ENCODE measurements at places on chromosomes 11 and 22.

DNA sequence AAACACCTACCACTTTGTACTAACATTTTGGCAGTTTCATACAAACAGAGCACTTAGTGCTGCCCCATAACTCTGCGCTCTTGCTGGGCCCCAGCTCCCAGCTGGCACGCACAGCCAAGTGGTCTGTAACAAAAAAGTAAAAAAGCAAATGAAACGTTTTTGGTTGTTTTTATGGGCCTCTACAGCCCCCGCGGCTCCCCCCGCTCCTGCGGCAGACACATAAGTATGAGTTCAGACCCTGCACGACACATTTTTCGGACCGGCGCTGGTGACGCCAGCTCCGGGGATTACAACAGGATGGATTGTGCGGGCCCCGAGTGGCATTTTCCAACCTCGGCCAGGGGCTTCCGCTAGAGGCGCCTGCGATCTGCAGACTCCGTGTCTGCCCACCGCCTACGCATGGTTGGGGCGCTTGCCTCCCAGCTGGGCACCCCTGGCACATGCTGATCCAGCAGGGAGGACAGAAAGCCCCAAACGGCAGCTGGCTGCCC is 418.2 kb downstream of the SOX6 start:
- H3K36me3 ChIP-seq = no peaks in the 10 kb centered on the region
- H3K4me3 ChIP-seq = no peak overlapping the region
- H3K4me1 ChIP-seq = no peaks in the 10 kb centered on the region
- H3K27me3 ChIP-seq = no peaks in the 10 kb centered on the region
- DNase-seq = no peak

- no peaks in the 10 kb centered on the region for H3K36me3 ChIP-seq
- H3K4me3 ChIP-seq = no peak overlapping the region
- peaks cover 24% of the 10 kb centered on the region for H3K4me1 ChIP-seq
- no peaks in the 10 kb centered on the region for H3K27me3 ChIP-seq
- H3K27ac ChIP-seq = peak overlapping the region; percentile 80
Measured at GRCh38 chr11:34809191-34810106, 106.7 kb downstream of the APIP start.

DNA sequence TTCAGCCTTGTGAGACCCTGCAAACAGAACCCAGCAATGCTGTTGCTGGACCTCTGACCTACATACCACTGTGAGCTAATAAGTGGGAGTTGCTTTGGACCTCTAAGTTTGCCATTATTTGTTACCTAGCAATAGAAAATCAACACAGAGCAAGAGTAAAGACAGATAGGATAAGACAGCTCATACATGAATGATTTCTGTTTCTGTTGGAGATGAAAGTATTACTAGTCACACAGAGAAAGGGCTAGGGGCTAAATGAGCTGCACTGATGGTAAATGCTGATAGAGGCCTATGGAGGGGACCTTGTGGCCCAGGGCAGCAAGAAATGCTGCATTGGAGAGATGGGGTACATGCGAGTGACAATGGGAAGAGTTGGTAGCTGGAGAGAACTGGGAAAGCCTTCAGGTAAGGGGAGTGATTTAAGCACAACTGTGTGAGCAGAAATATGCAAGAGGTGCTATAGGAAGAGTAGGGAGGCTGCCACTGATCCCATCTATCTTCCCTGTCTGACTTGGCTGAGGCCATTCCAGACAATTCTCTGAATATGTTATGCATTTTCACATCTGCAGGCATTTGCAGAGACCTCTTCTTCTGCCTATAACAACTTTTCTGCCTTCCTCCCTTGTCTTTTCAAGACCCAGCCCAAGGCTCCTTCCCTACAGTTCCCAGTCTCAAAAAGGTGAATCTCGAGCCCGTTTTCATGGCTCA is 46.1 kb upstream of the SYN3 start:
- no peaks in the 10 kb centered on the region for H3K36me3 ChIP-seq
- DNase-seq = no peak
- H3K27me3 ChIP-seq = no peaks in the 10 kb centered on the region
- no peaks in the 10 kb centered on the region for H3K4me1 ChIP-seq
- no peak overlapping the region for H3K27ac ChIP-seq
- no peak overlapping the region for H3K4me3 ChIP-seq

GRCh38 chr22:29810216-29810615 is 27.9 kb downstream of the ASCC2 start:
- no peak for DNase-seq
- H3K4me3 ChIP-seq = no peak overlapping the region
- no peak overlapping the region for H3K27ac ChIP-seq
- H3K36me3 ChIP-seq = peaks cover 16% of the 10 kb centered on the region
- no peaks in the 10 kb centered on the region for H3K4me1 ChIP-seq

- H3K27ac ChIP-seq = no peak overlapping the region
- no peak for DNase-seq
- no peak overlapping the region for H3K4me3 ChIP-seq
- H3K4me1 ChIP-seq = peaks cover 17% of the 10 kb centered on the region
- H3K27me3 ChIP-seq = no peaks in the 10 kb centered on the region
Measured at GRCh38 chr11:46339816-46340215, 7.4 kb upstream of the DGKZ start.

DNA sequence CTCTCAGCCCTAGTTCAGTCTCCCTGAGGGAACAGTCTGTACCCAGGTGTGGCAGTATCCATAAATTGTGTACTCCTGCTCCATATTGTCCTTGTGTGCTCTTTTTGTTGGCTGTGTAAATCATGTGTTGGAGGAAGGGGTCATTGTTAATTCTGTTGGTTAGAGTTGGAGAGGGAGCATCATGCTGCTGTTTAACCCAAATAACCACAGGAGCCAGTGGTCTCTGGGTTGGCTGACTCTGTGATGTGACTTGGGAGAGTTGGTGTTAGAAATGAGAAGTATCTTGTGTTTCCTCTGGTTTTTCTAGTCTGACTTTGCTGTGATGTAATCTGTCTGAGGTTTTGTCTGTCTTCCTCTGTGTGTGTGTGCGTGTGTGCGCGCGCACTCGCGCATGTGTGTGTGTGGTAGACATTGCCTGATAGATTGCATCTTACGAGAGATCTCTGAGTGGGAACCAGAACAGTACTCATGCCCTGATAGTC is 30.5 kb downstream of the CTNND1 start:
- H3K27ac ChIP-seq = peak overlapping the region; percentile 55
- peaks cover 33% of the 10 kb centered on the region for H3K4me1 ChIP-seq
- H3K4me3 ChIP-seq = no peak overlapping the region
- H3K27me3 ChIP-seq = no peaks in the 10 kb centered on the region
- H3K36me3 ChIP-seq = peaks cover 16% of the 10 kb centered on the region

DNA sequence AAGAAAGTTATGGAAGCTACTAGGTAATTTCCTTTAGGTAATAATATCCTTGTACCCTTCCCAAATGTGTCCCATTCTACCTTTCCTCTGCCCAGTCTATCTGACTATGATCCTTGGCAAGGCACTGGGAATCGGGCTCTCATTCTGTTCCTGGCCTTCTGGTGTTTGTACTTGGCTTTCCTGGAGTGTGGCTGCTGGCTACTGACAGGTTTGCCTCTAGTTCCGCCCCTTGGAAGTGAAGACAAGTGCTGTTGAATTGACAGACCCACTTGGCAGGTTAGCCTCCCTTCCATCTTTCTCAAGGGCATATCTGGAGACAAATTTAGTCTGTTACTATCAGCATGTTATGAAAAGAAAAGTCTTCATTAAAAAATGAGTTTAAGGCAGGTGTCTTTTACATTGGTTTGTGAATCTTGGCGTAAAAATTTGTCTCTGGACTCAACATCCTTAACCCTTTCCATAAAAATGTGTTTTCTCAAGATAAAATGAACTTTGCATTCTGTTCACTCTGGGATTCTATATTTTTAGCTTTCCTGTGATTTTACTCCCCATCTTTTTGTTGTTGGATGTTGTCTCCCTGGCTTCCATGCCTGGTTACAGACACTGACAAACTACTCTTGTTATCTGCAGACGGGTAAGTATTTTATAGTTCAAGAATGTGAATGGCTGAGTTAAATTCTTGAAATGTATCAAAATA is 287.4 kb upstream of the PDGFD start:
- H3K4me3 ChIP-seq = no peak overlapping the region
- no peak for DNase-seq
- no peak overlapping the region for H3K27ac ChIP-seq
- no peaks in the 10 kb centered on the region for H3K27me3 ChIP-seq

GRCh38 chr11:119742263-119742861 is 13.4 kb upstream of the NECTIN1 start:
- H3K36me3 ChIP-seq = no peaks in the 10 kb centered on the region
- no peak for DNase-seq
- peaks cover 30% of the 10 kb centered on the region for H3K27me3 ChIP-seq
- no peak overlapping the region for H3K27ac ChIP-seq

DNA sequence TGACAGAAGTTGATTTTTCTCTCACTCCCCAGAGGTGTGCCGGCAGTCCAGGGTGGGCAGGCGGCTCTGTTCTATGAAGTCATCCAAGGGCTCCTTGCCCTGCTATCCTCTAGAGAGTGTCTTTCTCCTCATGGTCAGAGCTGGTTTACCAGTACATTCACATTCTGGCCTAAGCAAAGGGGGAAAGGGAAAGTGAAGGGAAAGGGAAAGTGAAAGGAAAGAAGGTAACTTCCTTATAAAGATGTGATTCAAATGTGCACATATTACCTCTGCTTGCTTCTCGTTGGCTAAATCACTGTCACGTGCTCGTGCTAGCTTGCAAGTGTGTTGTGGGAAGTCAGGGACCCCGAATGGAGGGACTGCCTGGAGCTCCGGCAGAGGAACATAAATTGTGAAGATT is 2.9 kb upstream of the HTATIP2 start:
- no peak overlapping the region for H3K27ac ChIP-seq
- no peaks in the 10 kb centered on the region for H3K36me3 ChIP-seq
- no peak for DNase-seq
- no peak overlapping the region for H3K4me3 ChIP-seq

GRCh38 chr11:108965306-108966001 is 300.6 kb downstream of the DDX10 start:
- H3K4me3 ChIP-seq = no peak overlapping the region
- H3K27ac ChIP-seq = no peak overlapping the region
- DNase-seq = no peak
- no peaks in the 10 kb centered on the region for H3K27me3 ChIP-seq

- H3K4me1 ChIP-seq = no peaks in the 10 kb centered on the region
- H3K36me3 ChIP-seq = no peaks in the 10 kb centered on the region
- peaks cover 19% of the 10 kb centered on the region for H3K27me3 ChIP-seq
Measured at GRCh38 chr11:43567396-43567975, 113.1 kb upstream of the HSD17B12 start.

GRCh38 chr11:3199537-3200295 is 18.9 kb downstream of the MRGPRG start:
- H3K27ac ChIP-seq = no peak overlapping the region
- no peaks in the 10 kb centered on the region for H3K36me3 ChIP-seq
- no peaks in the 10 kb centered on the region for H3K4me1 ChIP-seq
- no peak overlapping the region for H3K4me3 ChIP-seq

- no peak overlapping the region for H3K4me3 ChIP-seq
- no peaks in the 10 kb centered on the region for H3K4me1 ChIP-seq
- no peak for DNase-seq
- H3K36me3 ChIP-seq = no peaks in the 10 kb centered on the region
Measured at GRCh38 chr11:113426686-113427085, 39.1 kb downstream of the ANKK1 start.

All from endothelial cell of umbilical vein (primary cell).